ENCODE measurements at places on chromosomes 1 and 21. TPM values are rescaled to one million over a fixed set of nuclear protein-coding genes. Genes with fewer than 3 reads are reported as not detected.

The TOMM20 gene
- total RNA-seq, result 102 TPM

The TNFRSF18 gene
- total RNA-seq, result 0.67 TPM

The PDZK1 gene
- total RNA-seq, result 7.0 TPM

The PRMT6 gene
- total RNA-seq, result 14.4 TPM

The RAP1GAP gene
- 0.54 TPM for total RNA-seq

The LIN28A gene
- not detected for total RNA-seq

The NSUN4 gene
- total RNA-seq, result 29.0 TPM

The TGFBR3 gene
- 0.67 TPM for total RNA-seq

The S1PR1 gene
- total RNA-seq, result 4.2 TPM

The ZBTB21 gene
- total RNA-seq, result 16.3 TPM

The CCDC181 gene
- total RNA-seq, result 0.17 TPM

The RNU1-2 gene
- total RNA-seq, result 1,398 TPM

The UBXN10 gene
- 0.08 TPM for total RNA-seq

The E2F2 gene
- 2.2 TPM for total RNA-seq

The BEND5 gene
- 1.5 TPM for total RNA-seq
